Posterior vena cava (tissue), 2 donors: ENCODE measurements at places on chromosomes 6 and 20.
A peak's percentile ranks its signal among the peaks of the same experiment; 100 is the strongest.

DNA sequence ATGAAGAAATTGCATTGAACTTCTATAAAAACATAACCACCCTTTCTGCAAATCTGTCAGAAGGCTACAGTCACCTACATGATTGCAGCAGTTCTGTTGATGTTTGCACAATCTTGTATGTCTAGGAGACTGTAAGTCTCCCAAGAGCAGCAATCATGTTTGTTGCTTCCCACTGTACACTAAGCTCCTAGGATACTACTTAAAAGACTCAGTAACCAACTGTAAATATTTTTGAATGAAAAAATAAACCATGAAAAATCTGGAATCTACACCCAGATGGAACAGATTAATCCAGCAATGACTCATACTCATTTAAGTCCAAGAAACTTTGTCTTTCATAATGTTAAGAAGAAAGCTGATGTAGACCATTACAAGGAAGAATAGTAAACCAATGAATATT is 168.5 kb upstream of the ATXN1 start:
- DNase-seq, result no peak

GRCh38 chr20:5000263-5001173 is 792 bp downstream of the SLC23A2 start:
- peak; percentile 84 for DNase-seq

DNA sequence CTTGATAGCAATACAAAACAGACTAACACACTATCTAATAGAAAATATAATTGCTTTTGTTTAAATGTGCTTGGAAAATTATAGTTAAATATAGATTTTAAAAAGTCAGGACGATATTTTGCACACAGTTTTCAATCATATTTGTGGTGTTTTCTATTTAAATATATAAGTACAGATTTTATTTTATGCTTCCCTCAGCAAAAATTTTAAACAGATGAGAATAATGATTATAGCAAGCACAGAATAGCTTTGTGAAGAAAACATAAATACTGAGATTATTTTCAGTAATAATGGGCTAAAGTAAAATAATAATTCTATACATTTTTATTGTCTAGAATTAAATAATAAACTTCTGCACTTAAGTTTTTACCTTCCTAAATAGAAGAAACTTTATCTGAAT is 809.4 kb downstream of the PHF3 start:
- no peak for DNase-seq

- DNase-seq, result peak; percentile 87
Measured at GRCh38 chr20:46709459-46710152, at the start of gene SLC2A10. SLC2A10 (plus strand) TSS chr20:46709649; CDS start chr20:46709737, 88 bp downstream.

GRCh38 chr6:144134176-144134575 is 16.1 kb upstream of the STX11 start:
- DNase-seq, result no peak

DNA sequence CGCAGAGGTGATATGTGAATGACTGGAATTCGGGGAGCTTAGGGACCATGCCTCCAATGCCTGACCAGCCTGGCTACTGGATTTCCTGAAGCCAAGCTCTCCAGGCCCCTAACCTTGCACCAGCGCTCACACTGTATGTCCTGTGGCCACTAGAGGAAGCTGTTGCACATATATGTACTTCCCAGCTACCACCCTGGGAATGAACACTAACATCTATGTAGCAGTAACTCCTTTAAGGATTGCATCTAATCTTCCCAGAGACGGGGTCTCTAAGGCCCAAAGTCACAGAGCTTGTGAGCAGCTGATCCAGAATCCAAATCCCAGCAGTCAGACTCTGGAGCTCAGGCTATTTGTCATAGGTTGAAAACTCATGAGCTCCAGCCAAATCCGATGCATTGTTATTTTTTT is 20.4 kb upstream of the BPIFB1 start:
- DNase-seq, result no peak

GRCh38 chr6:40881501-40881900 is 157.5 kb downstream of the UNC5CL start:
- no peak for DNase-seq

- DNase-seq, result no peak
Measured at GRCh38 chr6:24321538-24322162, 36.2 kb downstream of the DCDC2 start.

- no peak for DNase-seq
Measured at GRCh38 chr6:150142670-150143515, at the start of gene PPP1R14C. PPP1R14C (plus strand) TSS chr6:150143044; CDS start chr6:150143193, 149 bp downstream.

- peak; percentile 85 for DNase-seq
Measured at GRCh38 chr6:110874880-110875547, 429 bp downstream of the AMD1 start.

- no peak for DNase-seq
Measured at GRCh38 chr6:142359271-142359960, 57.6 kb downstream of the ADGRG6 start.

- DNase-seq, result no peak
Measured at GRCh38 chr20:10711903-10712451, 38.2 kb upstream of the JAG1 start.

GRCh38 chr20:11217326-11218172 is 543.8 kb upstream of the JAG1 start:
- DNase-seq, result no peak

DNA sequence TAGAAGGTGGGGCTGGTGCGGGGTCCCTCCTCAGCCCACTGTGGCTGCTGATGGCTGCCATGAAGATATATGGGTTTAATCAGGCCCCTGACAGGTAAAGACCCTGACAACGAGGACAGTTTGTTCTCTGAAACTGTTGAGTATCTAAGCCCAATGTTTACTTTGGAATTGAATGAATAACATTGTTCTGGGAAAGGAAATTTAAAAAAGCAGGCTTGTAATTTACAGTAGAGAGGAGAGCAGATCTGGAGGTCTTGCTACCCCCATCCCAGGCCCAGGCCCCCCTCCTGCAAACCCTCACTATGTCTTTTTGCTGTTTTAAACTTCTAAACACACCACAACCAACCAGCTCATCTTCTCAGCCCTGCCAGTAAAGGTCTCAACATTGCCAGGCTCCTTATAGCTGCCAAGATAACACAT is 171.3 kb downstream of the CDC5L start:
- no peak for DNase-seq

- no peak for DNase-seq
Measured at GRCh38 chr6:45697605-45698004, 318.1 kb downstream of the CLIC5 start.

GRCh38 chr20:49904440-49905214 is 10.7 kb downstream of the SPATA2 start:
- peak; percentile 45 for DNase-seq

DNA sequence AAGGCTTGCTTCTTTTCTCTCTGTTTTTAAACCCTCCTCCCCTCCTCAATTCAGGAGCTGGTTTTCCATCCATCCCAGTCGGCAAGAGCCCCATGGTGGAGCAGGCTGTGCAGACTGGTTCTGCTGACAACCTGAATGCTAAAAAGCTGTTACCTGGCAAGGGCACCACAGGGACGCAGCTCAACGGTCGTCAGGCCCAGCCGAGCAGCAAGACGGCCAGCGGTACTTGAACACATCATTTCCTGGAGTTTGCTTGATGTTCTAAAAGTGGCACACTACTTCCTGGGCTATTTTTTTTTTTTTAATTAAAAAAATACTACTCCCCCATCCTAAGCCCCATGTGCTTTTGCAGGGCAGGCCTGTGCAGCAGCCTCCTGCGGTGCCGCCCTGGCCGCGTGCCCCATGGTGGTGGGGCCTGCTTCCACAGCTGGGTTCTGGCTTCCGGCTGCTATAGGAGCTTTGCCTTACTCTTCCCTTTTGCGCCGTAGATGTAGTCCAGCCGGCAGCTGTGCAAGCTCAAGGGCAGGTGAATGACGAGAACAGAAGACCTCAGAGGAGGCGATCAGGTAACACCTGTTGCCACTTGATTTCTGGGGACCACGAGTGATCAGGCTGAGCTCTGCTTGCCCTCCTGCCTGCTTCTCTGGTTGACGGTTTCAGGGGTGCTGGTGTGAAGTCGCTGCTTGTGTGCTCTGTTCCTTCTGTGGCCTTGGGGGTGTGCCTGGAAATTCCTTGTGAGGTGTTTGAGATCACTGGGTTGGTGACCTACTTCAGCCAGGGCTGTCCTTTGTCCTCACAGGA is 7.7 kb downstream of the LSM14B start:
- DNase-seq, result no peak

- no peak for DNase-seq
Measured at GRCh38 chr6:88120635-88121034, 45.5 kb downstream of the CNR1 start.

DNA sequence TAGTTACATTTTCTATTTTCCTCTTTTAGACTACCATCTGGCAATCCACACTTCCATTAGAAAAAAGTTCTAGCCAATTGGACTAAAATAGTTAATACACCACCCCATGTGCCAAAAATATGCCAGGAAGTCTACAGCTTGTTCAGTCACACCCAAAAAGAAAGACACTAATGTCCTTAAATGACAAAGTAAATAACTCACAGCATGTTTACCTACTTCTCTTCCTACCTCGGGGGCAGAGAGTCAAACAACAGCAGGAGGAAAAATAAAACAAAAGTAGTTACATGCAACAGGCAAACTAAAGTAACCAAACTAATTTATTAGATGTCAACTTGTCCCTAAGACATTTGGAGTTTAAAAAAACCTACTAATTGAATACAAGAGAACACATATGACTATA is 57.0 kb downstream of the UBE3D start:
- DNase-seq, result no peak

- peak; percentile 54 for DNase-seq
Measured at GRCh38 chr20:56820984-56821383, 191.9 kb downstream of the TFAP2C start.
